ENCODE measurements at places on chromosomes 3 and 15. TPM values are rescaled to one million over a fixed set of nuclear protein-coding genes. Genes with fewer than 3 reads are reported as not detected.

DNA sequence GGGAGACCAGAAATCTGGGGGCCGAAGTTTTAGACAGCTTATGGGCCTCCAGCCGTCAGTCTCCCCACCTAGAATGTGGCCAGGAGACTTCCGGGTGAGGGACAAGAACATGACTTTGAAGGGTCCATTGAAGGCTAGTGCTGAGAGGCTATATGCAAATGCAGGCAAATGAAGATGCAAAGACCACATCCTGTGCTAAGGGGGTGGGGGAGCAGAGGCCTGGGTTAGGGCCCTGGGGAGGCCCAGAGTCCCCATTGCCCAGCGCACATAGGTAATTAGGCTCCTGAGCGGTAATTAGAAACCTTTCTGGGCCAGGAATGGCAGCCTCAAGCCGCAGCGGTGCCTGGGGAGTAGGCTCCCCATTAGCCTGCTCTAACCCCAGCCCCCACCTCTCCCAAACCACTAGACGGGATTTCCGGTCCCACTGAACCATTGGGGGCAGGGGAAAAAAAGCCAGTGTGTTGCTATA is 6.8 kb downstream of the CSK start:
- DNase-seq: no peak

DNA sequence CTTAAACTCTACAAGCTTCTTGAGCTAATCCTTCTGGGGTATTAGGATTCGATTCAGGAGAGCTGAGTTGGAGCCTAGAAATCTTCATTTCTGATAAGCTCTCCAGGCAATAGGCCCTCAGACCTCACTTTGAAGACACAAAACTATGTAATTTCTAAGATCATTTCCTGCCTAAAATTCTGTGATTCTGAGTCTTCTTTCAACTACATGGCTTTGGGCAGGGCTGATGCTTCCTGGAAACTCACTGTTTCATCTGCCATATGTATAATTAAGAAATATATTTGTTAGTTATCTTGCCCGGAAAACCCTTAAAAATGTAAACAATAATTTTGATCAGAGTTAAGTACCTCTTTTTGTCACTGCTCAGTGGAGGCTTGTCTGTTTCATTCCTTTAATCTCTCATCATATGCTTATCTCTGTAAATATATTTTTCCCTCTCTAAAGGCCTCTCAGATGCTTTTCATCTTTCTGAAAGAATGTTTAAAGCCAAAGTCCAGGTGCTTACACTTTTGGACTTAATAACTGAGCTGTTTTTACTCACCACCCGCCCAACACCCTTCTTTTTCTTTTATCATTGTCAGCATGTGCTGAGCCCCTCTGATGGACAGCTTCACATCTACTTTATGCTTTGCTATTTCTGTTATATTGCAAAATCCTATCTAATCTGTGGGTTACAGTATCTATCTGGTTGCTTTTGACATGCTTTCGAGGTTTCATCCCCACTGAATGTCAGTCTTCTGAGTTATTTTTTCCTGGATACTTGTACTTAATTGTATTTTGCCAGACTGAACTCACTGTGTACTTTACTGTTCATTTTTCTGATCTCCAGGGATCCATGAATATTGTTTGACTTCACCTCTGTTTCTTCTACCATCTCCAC is 38.2 kb downstream of the FILIP1L start:
- DNase-seq: no peak

- DNase-seq: no peak
These were observed 149.4 kb upstream of the KCNMB2 start for GRCh38 chr3:178386880-178387279.

GRCh38 chr3:126202276-126202675 is 21.9 kb upstream of the ALDH1L1 start:
- no peak for DNase-seq

DNA sequence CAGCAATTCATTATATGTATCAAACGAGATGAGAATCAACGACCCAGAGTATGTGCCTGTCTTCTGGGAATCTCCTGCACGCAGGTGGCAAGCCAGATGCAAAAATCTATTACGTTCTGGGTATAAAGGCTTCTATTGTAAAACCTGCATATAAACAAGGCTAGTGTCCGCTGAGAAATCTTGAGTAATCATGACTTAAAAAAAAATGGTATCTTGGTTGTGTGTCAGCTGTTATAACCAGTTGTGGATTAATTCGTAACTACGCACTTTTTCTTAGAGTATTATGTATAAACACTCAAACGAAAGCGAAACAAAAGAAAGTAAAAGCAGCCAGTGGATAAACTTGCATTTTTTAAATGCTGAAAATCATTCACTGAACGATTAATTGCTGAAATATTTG is 509.1 kb downstream of the RSL24D1 start:
- no peak for DNase-seq

- DNase-seq: no peak
These were observed 6.0 kb downstream of the CSPG4 start for GRCh38 chr15:75706682-75706954.

- DNase-seq: no peak
These were observed 73.7 kb downstream of the FOXB1 start for GRCh38 chr15:60077581-60078359.

DNA sequence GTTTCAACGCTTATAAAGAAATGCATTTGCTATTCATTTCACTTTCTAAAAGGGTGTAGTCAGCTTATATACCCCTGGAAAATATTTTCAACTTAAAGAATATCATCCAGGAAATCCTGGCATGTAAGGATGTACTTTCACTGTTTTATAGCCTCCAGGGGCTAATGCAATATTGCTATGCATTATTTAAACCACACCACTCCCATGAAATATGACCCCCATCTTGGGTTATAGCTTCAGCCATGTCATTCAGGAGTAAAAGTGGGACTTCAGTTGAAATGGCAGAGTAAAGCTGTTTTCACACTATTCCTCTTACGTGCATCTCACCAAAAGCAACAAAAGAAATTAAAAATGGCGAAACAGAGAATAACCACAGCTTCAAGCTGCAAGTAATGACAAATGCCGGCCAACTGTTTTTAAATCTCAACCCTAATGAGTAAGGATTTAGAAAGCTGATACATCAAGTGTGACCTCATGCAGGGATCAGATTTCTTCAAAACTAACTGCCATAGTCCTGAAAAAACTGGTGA is 84.5 kb downstream of the COL6A6 start:
- peak; percentile 26 for DNase-seq

Gene P3H2
- polyA plus RNA-seq: 98.8 TPM

Gene DPH6
- 18.4 TPM for polyA plus RNA-seq

Gene RHOA
- 540 TPM for polyA plus RNA-seq

Data from renal pelvis (tissue), 12 donors.